ENCODE measurements at places on chromosomes 4 and X. TPM values are rescaled to one million over a fixed set of nuclear protein-coding genes. Genes with fewer than 3 reads are reported as not detected.
A peak's percentile ranks its signal among the peaks of the same experiment; 100 is the strongest.

GRCh38 chr4:135201081-135201480, 999.5 kb upstream of the PABPC4L start:
- DNase-seq: no peak

- no peak for DNase-seq
Measured at GRCh38 chrX:77398330-77398954, 48.7 kb upstream of the FGF16 start.

GRCh38 chr4:155667568-155668511, 1.2 kb downstream of the GUCY1A1 start:
- peak; percentile 81 for DNase-seq

- DNase-seq: no peak
Measured at GRCh38 chr4:80486603-80487002, 151.1 kb downstream of the CFAP299 start.

DNA sequence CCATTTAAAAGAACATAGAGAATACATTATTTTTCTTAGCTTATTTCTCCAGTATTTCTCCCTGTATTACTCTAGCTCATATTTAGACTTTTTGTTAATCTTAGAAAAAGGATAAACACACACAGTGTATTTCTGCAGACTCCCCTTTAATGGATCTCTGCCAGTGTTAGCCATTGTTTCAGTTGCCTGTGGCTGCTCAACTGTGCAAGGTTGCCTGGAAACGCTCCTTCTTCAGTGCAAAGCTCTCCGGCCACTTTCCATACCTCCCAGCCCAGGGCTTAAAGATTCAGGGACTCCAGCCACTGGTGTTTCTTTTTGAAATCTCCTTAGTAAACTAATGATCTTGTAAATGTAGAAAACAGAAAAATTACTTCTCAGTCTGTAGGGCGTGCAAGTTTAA, 104.9 kb downstream of the SLIT2 start:
- DNase-seq: no peak

DNA sequence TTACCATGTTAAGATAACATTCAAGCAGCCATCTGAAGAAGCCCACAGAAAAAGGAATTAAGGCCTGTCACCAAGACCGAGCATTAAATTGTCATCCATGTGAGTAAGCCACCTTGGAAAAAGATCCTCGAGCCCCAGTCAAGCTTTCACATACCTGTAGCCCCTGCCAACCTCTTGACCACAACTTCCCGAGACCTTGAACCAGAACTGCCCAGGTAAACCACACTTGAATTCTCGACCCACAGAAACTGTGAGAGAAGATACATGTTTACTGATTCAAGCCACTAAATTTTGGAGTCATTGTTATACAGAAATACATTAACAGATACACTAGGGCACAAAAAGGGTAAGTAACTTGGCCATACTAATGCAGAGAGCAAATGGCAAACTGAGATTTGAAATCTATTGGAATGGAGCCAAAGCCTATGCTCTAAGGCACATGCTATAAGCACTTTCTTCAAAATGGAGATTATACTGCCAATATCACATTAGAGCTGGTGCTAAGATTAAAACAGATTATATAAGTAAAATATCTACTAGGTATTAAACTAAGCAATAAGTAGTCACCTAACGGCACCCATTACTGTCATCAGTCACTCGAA, 49.5 kb downstream of the FAM13A start:
- DNase-seq: no peak

GRCh38 chr4:165493359-165493758, 114.6 kb downstream of the CPE start:
- peak; percentile 57 for DNase-seq

FGF5 gene
- 0.25 TPM for polyA plus RNA-seq

GRCh38 chr4:181504924-181505323, 738.3 kb upstream of the TENM3 start:
- DNase-seq: no peak

GRCh38 chrX:11770320-11770719, 12.3 kb downstream of the MSL3 start:
- no peak for DNase-seq

DNAAF6 gene
- polyA plus RNA-seq: not detected

DNA sequence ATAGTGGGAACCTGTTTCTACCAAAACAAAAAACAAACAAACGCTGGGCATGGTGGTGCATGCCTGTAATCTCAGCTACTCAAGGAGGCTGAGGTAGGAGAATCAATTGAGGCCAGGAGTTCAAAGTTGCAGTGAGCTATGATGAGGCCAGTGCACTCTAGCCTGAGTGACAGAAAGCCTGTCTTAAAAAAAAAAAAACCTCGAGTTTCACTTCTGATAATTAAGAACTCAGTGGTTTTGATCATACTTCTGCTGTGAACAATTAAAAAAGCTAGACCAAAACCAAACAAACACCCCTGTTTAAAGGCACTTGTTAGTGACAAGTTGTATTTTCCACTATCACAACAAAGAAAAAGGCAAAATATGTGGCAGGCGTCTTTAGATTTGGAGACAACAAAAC, 15.0 kb upstream of the UBE2D3 start:
- no peak for DNase-seq

- no peak for DNase-seq
Measured at GRCh38 chr4:127920521-127920920, 39.8 kb downstream of the PLK4 start.

- peak; percentile 10 for DNase-seq
Measured at GRCh38 chrX:103608306-103608963, 672 bp downstream of the TCEAL3 start.

DNA sequence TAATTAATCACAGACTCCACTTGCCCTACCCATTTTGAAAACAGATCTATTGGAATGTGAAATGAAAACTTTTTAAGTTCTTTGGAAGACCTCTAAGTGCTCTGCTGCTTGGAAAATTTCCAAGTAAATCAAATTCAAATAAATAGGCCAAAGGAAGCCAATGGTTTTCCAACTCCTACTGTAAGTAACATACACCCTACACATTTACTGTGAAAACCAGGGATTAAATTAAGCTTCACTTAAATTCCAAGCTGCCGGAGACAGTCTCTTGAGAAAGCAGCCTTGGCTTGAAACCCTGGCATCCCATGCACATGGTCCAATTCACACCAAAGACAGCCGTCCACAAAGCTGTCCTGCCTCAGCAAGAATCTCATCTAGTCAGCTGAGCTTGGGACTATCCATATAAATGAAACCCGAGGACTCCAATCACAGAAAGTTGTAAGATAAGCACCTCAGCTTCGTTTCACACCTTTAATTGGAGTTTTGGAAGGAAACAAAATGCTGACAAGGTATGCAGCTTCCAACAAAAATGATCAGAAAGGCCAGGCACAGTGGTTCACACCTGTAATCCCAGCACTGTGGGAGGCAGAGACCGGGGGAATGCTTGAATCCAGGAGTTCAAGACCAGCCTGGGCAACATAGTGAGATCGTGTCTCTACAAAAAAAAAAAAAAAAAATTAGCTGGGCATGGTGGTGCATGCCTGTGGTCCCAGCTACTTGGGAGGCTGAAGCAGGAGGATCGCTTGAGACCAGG, 88.6 kb downstream of the APBB2 start:
- DNase-seq: no peak

DNA sequence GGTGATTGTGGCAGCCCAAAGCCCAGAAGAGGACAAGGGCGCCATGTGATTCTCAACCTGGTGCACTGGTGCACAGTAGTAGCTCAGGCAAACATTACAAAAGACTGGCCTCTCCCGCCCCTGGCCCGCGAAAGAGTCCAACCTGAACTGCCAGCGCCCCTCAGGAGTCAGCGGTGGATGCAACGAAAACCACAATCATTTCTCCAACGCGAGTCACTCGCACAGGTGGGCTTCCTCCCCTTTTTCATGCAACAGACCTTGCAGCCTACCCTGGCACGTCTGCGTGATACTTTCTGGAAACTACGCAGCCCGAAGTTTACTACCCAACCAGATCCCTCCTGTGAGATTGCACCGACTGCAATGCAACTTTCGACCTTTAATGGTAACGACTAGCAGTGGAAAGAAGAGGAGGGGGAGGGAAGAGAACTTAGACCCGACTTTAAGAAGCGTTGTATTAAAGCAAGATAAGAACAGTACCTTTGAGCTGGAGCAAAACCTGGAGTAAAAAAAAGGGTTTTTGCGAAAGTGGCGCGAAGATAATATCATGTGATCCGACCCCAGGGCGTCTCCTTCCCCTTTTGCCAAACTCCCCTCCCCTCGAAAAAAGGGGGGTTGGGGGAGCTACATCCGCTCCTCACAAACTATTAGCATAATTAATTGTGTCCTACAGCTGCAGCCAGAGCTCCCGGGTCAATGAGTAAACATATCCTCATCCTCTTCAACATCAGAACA, 63.3 kb upstream of the CCDC160 start:
- DNase-seq: no peak

GRCh38 chr4:73723928-73724327, 16.4 kb upstream of the CXCL8 start:
- DNase-seq: no peak
